ENCODE measurements at places on chromosomes 3 and 15.

DNA sequence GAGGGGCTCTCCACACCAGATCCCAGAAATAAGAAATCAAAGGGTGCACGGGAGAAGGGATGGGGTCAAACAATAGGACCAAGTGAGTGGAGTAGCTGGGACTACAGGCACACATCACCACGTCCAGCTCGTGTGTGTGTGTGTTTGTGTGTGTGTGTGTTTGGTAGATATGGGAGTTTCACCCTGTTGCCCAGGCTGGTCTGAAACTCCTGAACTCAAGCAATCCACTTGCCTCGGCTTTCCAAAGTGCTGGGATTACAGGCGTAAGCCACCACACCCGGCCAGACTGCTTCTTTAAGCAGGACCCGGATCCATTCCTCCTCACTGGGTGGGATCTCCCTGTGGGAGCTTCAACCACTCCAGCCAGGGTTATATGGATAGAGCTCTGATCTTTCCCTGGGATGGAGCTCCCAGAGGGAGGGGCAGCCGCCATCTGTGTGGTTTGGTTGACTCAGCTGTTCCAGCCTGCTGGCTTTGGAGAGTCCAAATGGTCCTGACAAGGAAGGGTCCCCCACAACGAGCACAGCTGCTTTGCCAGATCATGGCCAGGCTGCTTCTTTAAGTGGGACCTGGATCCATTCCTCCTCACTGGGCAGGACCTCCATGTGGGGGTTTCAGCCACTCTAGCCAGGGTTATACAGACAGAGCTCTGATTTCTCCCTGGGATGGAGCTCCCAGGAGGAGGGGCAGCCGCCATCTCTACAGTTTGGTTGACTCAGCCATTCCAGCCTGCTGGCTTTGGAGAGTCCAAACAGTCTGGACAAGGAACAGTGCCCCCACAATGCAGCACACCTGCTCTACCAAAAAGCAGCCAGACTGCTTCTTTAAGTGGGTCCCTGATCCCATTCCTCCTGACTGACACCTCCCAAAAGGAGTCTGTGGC lies 9.1 kb upstream of the AVEN start:
- no peak for DNase-seq

GRCh38 chr3:138092023-138092422 lies 23.4 kb downstream of the DZIP1L start:
- no peak for DNase-seq

DNA sequence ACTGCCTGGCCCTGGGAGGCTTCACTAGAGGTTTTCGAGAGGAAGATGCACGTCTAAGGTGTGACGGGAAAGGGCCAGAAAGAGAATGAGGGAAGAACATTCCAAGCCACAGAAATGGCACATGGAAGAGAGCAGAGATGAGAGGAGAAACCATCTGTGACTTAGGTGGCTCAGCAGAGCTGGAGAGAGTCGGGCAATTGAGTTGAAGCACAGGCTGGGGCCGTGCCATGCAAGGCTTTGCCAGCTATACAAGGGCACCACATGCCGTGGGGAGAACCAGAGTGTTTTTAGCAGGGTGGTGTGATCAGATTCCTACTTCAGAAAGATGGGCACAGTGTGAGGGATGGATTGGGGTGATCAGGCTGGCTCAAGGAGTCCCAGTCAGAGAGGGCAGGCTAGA lies 126.1 kb downstream of the VGLL4 start:
- no peak for DNase-seq

DNA sequence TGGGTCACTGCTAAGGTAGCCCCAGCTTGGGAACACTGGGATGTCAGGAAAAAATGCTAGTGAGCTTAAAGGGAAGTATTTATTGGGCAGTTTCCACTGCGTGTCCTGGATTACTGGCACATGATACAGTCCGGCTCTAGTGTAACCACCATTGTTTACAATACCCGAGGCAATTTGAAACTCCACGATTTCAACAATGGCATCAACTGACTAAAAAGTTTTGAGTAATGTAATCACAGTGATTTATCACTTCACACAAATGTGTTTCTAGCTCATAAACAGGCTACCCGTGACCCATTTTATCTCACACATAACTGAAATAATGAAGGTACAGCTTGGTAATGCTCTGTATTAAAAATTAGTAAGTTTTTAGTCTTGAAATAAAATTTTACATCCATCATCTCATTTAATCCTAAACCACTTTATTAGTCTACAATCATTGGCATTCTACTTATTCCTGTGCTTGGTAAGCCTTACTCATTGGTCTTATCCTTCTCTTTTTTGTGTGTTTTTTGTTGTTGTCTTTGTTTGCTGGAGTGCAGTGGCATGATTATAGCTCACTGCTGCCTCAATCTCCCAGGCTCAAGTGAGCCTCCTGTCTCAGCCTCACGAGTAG lies 7.6 kb downstream of the ZMAT3 start:
- DNase-seq, result no peak

DNA sequence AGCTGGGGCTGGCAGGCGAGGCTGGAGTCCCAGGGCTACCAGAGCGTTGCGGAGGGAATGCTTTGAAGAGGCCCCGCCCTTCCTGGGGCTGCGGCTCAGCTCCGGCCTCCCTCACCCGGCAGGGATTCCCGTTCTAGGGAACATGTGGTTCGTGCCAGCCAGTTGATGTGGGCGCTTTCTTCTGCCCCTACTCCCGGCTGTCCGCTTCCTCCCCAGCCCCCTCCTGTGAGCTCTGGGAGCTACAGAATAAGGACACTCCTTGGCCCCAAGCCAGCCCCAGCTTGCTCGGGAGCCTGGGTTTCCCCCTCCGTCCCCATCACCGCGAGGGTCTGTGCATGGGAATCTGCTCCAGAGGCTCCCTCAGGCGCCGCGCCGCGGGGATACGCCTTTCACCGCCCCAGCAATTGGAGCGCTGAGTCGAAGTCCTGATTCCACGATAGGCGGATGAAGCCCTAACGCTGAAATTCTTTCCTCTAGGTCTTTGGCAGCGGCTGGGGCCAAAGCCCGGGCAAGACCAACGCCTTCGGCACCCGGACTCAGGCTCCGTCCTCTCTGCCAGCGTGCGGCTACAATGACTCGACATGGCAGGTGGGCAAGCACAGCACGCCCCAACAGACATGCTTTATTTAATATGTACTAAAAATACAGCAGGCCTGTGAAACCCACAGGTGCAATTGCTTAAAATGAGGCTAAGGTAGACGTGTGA lies 69.5 kb downstream of the KLF15 start:
- DNase-seq, result peak; percentile 57

DNA sequence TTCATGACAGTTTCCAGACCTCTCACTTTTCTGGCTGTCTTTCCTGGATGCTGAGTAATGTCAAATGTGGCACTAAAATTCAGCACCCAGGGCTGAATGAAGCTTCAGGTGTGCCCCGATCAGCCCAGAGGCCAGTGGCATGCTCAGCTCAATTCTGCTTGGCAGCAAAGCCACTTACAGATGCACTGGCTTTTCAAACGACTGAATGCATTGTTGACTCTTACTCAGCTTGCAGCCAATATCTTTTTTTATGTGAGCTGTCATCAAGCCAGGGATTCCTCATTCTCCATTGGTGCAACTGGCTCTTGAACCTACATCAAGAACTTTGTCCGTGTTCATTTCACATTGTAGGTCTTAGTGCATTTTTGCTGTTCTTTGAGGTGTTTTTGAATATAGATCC lies 60.7 kb downstream of the ZDHHC19 start:
- no peak for DNase-seq

DNA sequence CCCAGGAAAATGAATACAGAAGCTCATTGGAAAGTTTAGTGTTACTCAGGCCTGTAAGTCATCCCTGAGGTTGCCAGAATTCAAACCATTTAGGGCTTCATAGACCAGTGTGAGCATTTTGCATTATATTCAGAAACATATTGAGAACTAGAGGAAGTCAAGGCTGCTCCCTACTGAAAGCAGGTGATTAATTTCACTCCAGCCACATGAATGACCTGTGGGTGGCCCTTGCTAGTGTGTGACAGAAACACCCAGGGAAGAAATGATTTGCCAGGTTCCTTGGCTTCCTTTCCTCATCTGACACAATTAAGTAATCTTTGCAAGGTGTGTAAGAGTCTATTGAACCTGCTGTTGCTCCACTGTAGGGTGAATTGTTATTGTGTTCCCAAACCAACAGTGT lies 61.8 kb downstream of the GAP43 start:
- no peak for DNase-seq

DNA sequence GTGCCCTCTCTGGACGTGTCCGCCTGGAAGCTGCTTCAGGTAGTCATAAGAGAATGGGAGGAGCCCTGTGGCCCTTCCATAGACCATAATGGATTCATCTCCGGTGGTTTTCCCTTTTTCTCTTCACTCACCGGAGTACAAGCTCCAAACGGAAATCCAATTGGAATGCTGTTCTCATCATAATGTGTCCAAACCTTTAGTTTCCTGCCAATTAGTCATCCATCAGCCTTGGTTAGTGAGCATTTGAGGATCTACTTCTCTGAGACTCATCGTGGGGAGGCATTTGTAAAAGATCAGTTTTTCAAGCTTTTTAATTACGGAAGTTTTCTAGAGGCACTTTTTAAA lies 34.9 kb downstream of the ABHD2 start:
- DNase-seq, result no peak
